Posterior vena cava (tissue), 2 donors: ENCODE measurements at places on chromosomes 4 and X. TPM values are rescaled to one million over a fixed set of nuclear protein-coding genes. Genes with fewer than 3 reads are reported as not detected.
A peak's percentile ranks its signal among the peaks of the same experiment; 100 is the strongest.

GRCh38 chr4:2623442-2623841 is 87.0 kb downstream of the FAM193A start:
- no peak for DNase-seq

- DNase-seq = no peak
These were observed 140.0 kb downstream of the GASK1B start for GRCh38 chr4:158032733-158033415.

DNA sequence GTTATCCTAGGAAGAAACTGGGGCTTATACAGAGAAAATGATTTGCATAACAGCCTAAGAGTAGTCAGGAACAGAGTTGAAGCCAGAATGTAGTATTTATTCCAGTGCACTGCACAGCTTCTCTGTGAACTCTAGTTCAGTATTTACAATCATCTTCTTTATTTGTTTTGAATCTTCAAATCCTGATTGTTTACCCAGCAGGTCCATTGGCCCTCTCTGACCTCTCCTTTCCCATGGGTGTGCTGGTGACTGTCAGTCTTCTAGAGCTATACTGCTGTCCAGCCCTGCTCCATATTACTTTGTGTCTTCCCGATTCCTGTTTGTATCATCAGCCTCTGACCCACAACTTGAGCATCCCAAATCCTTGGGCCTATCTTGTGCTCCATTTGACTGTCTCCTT is 301.9 kb upstream of the HS3ST1 start:
- DNase-seq = no peak

GRCh38 chr4:2794486-2795299 is 1.8 kb downstream of the SH3BP2 start:
- DNase-seq = peak; percentile 94

- peak; percentile 88 for DNase-seq
These were observed 7.0 kb downstream of the HTRA3 start for GRCh38 chr4:8276358-8277240.

- no peak for DNase-seq
These were observed 9.3 kb upstream of the ALG13 start for GRCh38 chrX:111671668-111672067.

DNA sequence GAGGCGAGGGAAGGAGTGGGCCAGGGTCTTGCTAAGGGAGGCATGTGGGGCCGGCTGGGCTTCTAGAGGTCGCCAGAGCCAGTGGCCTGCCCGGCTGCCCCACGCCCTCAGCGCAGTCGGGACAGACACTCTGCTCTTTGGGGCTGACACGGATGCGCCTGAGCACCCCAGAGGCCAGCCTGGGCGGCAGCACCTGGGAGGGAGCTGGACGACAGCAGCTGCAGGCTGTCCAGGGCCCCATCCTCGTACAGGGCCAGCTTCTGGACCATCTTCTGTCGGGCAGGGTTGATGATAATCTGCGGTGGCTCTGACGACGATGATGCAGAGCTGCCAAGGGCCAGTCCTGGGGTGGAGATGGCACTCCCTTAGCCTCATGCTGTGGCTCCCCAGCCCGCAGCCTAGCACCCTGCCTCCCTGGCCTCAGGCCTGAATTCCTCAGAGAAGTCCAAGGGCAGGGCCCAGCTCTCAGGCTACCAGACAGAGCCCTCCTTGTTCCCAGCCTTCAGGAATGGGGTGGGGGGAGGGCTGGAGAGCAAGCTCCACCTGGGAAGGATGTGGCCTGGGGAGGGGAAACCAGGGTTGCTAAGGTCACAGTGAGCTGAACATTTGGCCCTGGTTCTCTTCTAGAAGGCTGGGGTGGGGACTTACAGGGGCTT is 7.2 kb downstream of the IRAK1 start:
- DNase-seq = no peak

DNA sequence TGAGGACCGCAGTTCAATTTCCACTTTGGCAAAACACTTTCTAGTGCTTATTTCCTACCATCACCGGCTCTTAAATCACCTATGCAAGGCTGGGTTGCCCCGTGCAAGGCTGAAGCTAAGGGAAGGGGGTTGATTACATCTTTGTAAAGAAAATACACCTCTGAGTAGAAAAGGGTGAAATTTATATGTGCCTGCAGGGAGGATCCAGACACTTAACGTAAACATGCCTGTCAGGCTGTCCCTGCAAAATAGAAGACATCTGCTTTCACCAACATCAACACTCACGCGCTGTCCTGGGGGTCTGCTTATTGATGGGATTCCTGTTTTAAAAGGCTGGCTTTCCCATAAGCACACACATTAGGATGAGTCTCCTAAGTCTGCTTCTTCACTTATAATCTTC is 92.0 kb downstream of the PRKX start:
- DNase-seq = no peak

- DNase-seq = no peak
These were observed 129.0 kb downstream of the SPCS3 start for GRCh38 chr4:176448761-176449160.

- no peak for DNase-seq
These were observed 164.0 kb upstream of the RASGEF1B start for GRCh38 chr4:81635739-81636138.

GRCh38 chrX:68659385-68659784 is 11.9 kb downstream of the STARD8 start:
- DNase-seq = no peak

DNA sequence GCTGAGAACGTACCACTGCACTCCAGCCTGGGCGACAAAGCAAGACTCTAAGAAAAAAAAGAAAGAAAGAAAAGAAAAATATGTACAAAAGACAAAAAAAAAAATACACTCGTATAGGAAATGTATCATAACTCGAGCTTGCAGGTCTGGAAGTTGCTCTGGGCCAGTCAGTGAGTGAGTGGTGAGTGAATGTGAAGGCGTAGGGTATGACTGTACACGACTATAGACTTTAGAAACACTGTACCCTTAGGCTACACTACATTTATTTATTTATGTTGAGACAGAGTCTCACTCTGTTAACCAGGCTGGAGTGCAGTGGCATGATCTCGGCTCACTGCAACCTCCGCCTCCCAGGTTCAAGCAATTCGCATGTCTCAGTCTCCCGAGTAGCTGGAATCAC is 29.4 kb downstream of the EVC2 start:
- DNase-seq = no peak

DNA sequence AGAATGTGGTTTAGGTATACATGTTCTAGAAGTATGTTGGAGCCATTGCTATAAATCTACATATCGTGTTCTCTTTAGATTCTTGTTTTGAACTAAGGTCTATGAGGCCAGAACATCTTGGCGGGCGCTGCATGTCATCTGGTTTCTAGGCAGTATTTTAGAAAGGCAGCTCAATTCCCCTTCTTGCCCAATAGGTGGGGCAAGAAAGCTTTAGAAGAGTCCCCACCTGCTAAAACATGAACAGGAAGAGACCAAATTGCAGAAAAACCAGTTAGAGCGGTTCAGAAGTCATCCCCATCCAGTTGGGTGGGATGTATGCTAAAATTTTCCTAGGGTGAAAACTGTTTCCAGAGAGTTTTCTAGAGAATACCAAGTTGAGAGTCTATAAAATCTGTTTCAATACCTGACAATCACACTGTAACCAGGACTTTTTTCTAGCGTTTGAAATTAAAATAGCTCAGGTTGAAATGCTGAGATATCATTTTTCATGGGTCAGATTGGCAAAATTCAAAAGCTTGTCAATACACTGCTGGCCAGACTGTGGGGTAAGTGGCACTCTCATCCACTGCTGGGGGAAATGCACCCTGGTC is 17.5 kb upstream of the SH3KBP1 start:
- no peak for DNase-seq

DNA sequence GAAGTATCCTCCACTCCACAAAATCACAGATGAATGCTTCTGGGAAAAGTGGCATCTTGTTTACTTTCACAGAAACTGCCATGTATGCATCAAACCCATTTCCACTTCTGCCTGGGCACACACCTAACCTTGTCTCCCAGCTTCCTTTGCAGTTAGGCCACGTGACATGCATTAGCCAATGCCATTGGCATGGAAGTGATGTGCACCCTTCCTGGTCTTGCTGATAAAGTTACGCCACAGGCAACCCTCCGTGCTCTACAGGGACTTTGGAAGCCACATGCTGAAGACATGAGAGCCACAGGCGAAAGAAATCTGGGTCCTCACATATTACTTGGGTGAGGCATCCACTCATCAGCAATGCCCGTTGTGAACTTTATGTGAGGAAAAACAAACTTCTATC is 123.3 kb downstream of the USP46 start:
- no peak for DNase-seq

DNA sequence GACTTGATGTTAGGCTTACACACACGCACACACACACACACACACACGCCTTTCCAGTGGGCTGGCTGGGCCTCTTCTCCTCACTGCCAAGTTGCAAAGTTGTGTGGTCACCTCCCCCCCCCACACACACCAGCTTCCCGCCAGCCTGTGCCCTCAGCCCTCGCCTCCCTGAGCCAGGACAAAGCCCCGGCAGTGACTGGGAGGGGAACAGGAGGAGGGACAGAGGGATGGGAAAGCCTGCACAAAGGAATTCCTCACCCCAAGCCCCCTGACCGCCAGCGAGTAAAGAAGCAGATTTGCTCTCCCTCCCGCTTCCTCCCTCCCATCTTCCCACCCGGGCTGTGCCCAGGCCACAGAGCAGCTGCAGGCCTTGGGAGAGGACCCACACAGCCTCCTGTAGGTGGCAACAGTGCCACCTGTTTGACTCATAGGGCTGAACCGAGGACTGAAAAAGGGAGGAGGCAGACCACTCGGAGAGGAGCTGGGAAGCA is at the start of gene GDPD2:
Gene GDPD2 (plus strand): TSS at position 464 of the 491 bp plus-strand sequence. CDS start 1,671 bp downstream, outside the sequence.
- no peak for DNase-seq

GRCh38 chrX:118534716-118535493 is 39.3 kb downstream of the DOCK11 start:
- no peak for DNase-seq

DNA sequence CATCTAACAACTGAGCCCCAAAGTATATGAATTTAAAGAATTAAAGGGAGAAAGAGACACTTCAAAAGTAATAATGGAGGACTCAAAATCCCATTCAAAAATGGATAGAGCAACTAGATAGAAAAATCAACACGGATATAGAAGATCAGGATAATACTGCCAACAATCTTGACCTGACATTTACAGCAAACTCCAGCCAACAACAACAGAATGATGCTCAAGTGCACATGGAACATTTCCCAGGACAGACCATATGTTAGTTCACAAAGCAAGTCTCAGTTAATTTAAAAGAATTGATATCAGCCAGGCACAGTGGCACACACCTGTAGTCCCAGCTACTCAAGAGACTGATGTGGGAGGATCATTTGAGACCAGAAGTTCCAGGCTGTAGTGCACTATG is 72.0 kb upstream of the SMARCAD1 start:
- DNase-seq = no peak

GRCh38 chr4:181650033-181650825 is 593.0 kb upstream of the TENM3 start:
- no peak for DNase-seq

GRCh38 chrX:46072791-46073190 is 472.4 kb downstream of the ZNF674 start:
- DNase-seq = no peak

DNA sequence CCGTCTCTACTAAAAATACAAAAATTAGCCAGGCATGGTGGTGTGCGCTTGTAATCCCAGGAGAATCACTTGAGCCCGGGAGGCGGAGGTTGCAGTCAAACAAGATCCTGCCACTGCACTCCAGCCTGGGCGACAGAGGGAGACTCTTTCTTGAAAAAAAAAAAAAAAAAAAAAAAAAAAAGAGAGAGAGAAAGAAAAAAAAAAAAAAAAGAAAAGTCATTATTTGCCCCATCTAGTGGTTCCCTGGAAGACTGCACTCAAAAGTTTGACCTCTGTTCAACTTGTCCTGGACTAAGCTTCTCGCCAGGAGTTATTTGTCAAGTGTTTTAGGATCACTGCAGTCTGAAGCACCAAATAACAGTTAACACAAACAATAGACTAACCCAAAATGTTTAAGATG is 45.3 kb upstream of the KCTD8 start:
- DNase-seq = no peak

DNA sequence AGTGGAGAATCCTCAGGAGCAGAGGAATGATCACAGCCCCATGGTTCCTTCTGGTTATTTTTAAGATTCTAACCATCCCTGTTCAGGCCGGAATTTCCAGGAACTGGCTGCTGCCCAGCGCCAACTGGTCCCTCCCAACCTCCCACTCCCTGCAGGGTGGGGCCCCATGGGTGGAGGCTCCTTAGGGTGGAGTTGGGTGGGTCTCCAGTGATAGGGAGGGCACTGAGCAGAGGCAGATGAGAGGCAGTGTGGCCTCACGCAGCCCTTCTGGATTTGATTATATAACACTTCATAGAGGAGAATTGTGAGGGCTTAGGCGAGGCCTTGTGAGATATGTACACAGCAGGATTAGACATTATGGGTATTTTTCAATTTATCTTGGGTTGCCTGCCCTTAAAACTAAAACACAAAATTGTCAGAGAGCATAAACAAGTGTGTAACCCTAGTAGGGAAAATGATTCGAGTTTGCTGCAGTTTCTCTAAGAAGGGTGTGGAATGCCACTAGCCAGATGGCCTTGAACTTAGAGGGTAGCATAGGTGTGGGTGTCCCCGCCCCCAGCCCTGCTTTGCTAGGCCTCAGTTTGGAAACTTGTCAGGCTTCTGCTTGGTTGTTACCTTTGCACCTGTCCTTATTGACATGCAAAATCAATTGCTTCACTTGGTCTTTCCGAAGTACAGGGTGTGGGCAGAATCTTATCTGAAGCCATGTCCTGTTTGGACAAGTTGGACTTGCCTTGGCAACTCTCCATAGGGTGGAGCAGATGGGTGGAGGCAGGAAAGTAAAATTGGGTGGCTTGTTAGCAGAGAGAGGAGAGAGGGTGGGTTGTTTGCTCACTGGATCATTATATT is 9.4 kb downstream of the KLF3 start:
- DNase-seq = peak; percentile 89

DNA sequence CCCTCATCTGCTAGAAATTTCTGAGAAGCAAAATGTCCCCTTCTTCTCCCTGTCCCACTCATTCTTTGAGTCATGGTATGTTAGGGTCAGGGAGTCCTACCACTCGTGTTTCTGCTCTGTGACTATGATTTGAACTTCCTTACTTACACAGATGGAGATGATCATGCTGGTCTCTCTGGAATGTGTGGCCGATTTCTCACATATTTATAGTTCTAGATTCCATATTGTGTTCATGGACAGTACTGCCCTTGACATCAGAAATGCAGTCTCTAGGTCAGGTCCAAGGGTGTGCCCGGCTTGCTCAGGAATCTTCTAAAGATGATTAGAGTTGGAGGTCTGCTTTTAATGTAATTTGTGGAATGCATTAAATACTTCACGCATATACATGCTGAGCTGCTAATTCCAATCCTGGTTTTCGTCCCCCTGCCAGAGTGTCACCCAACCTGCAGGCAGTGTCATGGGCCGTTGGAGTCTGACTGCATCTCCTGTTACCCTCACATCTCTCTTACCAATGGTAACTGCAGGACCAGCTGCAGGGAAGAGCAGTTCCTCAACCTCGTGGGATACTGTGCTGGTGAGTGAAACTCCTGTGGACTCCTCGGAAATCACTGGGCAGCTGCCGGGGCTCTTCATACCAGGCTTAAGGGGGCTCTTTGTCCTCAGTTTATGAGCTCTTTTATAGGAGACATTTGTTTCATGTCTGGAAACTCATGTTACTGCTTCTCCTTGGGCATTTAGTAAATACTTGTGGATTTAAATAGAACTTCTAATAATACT is 214.1 kb upstream of the ANXA3 start:
- DNase-seq = no peak

MAGED4B gene
- total RNA-seq = 6.3 TPM

KIF4A gene
- 0.37 TPM for total RNA-seq

FRG2 gene
- total RNA-seq = not detected

CCNA2 gene
- total RNA-seq = 0.52 TPM

SYN1 gene
- 2.3 TPM for total RNA-seq

TMPRSS11F gene
- total RNA-seq = not detected

CXorf51A gene
- not detected for total RNA-seq
